ENCODE measurements at places on chromosomes 7 and 10.

DNA sequence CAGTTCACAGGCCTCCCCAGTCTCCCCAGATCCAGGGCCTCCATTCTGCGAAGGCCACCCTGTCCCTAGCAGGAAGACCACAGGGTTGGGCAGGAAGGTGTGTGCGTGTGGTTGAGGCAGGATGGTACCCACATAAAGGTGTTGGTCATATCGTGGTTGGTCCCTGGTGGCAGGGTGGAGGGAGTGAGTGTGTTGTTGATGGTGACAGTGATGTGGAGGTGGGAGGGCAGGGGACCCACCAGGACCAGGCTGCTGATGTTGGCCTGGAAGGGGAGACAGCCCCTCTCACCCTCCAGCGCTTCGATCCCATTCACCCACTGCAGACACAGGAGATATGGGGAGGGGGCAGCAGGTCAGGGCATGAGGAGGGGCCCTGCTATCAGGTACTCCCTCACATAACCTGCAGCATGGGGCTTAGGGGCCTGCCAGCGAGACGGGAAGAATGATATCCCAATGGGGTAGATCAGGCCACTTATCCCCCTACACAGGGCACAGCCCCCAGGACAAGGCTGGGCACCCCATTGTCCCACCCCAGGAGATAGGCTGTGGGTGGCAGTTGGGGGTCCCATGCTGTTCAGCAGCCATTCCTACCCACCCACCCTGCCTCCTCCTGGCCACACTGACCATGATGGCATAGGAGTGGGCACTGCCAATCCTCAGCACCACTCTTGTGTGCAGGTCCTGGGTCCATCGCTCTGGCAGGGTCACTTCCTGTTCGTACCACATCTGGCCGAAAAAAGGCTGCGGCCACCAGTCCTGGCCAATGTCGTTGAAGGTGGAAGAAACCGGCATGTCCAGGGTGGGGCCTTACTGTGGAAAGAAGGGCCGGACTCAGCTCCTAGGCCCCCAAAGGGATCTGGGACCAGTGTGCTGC, 69.0 kb upstream of the ZNF479 start:
- no peak for DNase-seq

DNA sequence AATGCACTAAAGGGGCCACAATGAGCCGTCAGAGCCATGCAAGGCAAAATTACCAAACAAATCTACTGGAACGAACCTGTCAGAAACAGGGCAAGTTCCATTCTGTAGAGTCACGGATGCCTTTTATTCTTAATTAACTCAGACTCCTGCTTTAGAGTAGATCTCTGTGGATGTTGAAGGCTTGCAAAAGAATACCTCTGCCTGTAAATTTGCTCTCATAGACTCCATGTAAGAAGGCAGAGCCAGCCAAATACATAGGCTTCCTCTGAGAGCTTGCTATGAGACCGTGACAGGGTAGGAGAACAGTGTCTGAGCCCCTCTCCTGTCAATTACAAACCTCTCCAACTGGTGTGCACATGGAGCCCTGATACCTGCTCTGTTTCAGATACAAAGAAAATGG, 787.9 kb upstream of the POM121L12 start:
- no peak for DNase-seq

DNA sequence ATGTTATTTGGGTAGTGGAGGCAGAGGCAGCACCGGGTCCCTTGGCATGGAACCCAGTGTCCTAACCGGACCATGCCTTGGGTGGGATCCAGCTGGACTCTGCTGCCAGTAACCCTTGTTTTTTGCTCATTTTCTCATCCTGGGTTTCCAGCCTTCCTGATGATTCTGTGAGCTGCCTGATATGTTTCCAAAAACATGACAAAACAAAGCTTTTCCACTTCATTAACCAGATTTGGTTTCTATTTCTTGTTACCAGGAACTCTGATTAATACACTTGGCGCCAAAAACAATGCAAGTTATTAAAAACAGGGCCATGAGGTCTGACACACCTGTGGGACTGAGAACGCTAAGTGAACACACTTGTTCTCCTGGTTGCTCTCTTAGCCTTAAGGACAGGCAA, 32.8 kb upstream of the DLG5 start:
- no peak for DNase-seq

- DNase-seq = no peak
Measured at GRCh38 chr7:81506609-81507008, 263.2 kb downstream of the HGF start.

- DNase-seq = peak; percentile 33
Measured at GRCh38 chr10:83871187-83872081, 267.9 kb upstream of the GHITM start.

Measured in NCI-H748 treated with DMSO at 0.1 percent for 48 hours (cell line).